ENCODE measurements at places on chromosomes 7 and 10.

GRCh38 chr7:116552602-116553001, 27.8 kb downstream of the CAV1 start:
- peak; percentile 36 for DNase-seq

- DNase-seq = no peak
Observed at GRCh38 chr7:157676456-157677255, 339.9 kb downstream of the DNAJB6 start.

DNA sequence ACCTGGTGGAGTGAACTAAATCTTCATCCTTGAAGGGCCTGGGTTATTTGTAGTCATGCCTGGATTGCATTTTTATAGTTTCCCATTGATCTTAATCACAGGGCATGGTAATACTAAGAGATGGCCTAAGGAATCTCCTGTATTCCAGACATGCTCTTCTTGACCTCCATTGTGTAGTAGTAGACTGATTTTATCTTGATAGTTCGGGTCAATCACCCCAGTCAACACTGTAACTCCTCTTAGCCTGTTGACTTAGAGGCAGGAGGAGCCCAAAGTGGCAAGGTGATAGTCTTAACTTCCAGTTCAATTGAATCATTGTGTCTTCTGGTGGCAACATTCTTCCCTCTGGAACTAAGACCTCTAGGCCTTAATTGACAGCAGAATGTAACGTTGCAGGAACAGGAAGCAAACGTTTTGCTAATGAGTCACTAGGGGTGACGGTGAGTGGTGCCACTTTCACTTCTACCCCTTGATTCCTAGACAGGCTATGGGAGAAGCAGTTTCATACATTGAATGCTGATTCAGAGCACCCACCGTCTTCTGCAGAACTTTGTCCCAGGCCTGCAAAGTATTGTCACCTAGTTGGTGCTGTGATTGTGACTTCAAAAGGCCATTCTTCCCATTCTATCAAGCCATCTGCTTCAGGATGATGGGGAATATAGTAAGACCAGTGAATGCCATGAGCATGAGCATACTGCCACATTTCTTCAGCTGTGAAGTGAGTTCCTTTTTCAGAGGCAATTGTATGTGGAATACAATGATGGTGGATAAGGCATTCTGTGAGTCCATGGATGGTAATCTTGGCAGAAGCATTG, 24.0 kb upstream of the PAPSS2 start:
- DNase-seq = peak; percentile 62

- DNase-seq = no peak
Observed at GRCh38 chr7:76257973-76258372, 44.5 kb upstream of the HSPB1 start.

GRCh38 chr10:124997771-124998623, 56.1 kb downstream of the ZRANB1 start:
- DNase-seq = no peak

GRCh38 chr7:44267719-44268421, 57.5 kb downstream of the CAMK2B start:
- DNase-seq = no peak

DNA sequence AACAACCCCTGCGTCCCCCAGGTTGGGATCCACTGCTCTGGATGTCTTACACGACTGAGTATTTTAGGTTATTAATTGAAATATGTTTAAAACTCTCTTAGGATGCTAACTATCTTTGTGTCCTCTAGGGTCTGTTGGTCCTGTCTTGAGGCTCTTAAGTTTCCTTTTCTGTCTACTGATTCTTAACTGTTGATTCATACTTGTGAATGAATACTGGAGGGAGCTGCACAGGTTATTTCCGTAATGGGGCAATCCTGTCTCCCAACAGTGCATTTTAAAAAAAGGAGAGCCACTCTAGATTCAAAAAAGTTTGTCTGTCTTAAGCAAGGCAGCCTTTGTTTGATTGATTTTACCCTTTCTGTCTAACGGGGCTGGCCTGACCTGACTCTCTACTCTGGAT, 237.6 kb upstream of the POM121L12 start:
- no peak for DNase-seq

GRCh38 chr10:35641676-35642034, 441 bp downstream of the FZD8 start:
- DNase-seq = no peak

DNA sequence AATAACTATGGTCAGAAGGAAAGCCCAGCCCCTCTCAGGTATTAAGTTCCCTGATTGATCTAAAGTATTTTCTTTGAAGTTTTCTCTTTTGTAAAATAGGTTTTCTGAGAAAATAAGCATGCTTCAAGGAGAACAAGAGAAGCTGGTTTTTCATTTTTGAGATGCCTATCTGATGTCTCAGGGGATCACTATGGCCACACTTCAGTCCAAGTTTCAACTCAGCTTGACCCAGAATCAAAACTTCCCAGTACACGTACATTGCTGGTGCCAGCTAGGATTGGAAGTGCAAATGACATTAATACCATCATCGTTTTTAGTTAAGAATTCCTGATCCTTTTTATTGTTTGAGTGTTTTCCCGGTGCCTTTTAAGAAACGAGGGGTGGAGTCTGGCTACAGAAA, 7.2 kb downstream of the ITIH5 start:
- DNase-seq = no peak

- DNase-seq = no peak
Observed at GRCh38 chr10:11714750-11715365, 27.3 kb upstream of the ECHDC3 start.

DNA sequence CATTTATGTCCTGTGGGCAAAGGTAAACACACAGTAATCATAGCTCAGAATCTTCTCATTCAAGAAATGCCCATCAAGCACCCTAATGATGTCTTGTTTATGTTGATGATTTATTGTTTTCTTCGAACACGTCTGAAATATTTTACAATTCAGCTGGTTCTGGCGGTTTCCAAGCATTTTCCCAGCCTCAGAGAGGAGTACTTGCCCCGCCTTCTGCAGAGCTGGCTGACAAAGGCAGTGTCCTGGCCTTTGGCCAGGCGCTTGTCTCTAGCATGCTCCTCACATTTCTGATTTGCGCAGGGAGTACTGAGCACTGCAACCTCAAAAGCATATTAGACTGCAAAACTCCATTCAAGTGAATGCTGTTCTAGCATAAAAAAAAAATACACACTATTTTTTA, 314.2 kb upstream of the GNAI1 start:
- DNase-seq = peak; percentile 80

- DNase-seq = no peak
Observed at GRCh38 chr7:151091431-151091830, 5.2 kb downstream of the AGAP3 start.

DNA sequence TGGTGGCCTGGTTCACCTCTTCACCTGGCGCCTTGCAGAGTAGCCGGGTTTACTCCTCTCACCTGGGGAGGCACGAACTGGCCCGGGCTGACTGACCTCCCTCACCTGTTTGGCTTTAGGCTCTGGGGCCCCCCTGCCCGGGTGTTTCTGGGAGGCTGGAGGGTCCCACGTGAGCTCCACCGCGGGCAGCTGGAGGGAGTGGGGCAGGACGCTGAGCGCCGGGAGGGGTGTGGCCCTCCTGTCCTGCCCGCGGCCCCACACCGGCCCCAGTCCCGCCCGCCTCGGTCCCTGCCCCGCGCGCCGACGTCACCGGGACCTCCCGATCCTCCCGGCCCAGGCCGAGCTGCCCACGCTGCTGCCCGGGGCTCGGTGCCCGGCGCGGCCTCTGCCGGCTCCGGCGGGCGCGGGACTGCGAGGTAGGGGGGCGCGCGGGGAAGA, at the start of gene AMZ1:
Gene AMZ1, plus strand, starts transcription at position 322 of the 438 bp plus-strand sequence. CDS start 12,250 bp downstream, outside the sequence.
- DNase-seq = no peak

DNA sequence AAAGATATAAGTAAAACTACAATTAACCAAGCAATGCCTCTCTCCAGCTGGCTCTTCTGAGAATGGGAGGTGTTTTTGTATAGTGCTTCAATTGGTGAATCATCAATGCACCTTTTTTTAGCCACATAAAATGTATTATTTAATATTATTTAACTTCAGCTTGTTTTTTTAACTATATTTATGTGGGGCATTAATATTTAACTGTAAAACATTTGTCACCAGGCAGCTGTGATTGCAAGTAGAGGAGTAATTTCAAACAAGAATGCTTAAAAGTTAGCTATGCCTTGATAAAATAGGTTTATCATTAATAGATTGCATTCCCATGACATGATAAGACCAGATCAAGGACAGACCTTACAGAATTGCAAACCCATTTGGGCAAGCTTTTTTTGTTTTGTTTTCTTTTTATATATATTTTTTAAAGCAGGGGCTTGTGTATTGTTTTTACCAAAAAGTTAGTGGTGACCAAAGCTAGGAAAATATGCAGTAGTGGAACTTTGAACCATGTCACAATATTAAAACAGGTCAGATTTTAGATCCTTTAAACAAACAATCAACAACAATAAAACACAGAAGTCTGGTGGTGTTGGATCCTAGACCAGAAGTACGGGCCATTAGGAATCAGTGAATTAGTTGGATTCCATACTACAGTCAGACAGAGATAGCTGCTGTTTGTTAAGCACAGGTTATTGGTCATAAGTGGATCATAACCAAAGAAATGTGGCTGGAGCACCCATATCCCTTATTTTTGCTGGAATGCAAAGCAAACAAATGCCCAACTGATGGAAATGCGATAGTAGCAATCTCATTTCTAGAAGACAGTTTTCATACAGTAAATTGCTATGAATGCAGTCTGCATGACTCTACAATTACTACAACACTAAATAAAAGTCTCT, 2.9 kb downstream of the CAV2 start:
- DNase-seq = no peak

DNA sequence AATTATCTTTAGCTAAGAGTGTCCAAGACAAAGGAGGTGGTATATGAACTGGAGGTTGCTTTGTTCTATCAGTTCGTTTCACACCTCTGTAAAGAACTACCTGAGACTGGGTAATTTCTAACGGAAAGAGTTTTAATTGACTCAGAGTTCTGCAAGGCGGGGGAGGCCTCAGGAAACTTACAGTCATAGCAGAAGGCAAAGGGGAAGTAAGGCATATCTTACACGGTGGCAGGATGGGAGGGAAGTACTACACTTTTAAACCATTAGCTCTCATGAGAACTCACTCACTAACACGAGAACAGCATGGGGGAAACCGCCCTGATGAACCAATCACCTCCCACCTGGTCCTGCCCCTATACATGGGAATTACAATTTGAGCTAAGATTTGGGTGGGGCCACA, 1202.3 kb upstream of the LRRTM3 start:
- DNase-seq = no peak

- DNase-seq = peak; percentile 52
Observed at GRCh38 chr10:44386546-44387052, 1.7 kb upstream of the CXCL12 start.

DNA sequence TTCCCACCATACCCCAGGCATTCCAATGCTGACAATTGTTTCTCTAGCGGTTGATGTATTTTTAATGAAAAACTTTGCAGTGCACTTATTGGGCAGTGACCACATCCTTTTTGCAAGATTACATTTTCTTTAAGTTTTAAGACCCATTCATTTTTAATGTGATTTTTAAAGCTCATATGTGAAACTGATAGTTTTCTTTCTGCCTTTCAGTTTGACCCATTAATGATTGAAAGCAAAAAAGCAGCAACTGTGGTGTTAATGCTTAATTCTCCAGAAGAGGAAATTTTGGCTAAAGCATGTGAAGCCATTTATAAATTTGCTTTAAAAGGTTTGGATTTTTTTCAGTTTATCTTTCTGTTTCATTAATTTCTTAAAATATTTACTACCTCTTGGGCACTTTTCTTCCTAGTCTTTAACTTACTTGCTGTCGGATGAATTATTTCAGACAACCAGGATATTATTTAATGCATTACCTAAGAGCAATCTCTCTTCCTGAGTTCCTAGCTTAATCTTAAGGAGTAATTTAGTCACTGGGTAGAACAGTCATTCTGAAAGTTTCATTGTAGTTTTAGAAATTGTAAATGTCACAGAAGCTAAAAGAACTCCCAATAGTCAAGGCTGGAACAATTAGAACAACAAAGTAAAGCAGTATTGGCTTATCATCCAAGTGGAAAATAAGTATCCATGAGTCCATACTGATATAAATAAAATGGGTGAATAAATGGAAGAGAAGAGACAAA, 18.3 kb downstream of the ARMC3 start:
- no peak for DNase-seq

DNA sequence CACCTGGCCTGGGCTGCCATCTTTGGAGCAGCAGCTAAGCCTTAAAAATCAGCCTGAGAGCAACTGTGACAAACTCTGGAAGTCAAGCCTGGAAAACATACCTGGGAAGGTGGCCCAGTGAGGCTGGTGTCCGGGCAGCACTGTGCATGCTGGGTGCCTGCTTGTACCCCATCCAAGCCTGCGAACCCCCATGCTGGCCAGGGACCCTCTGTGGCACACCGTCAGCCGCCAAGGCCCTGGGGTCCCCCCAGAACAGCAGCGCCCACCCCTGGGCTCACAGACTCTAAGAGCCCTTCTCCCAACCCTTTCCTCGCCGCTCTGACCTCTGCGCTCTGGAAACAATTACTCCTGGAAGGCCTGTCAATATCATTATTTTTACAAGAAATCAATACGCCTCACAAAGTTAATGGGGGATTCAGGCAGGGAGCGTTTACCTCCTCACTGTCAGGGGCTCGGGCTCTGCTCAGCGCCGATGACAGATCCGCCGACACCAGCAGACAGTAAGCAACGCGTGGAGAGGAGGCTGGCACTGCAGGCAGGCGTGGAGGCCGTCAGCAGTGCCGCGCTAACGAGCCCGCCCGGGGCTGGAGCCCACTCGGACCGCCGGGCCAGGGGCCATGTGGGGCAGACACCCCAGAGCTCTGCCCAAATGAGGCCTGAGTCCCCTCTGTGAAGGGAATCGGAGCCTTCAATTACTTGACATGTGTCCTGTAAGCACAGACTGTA, 54.4 kb downstream of the EBF3 start:
- no peak for DNase-seq

DNA sequence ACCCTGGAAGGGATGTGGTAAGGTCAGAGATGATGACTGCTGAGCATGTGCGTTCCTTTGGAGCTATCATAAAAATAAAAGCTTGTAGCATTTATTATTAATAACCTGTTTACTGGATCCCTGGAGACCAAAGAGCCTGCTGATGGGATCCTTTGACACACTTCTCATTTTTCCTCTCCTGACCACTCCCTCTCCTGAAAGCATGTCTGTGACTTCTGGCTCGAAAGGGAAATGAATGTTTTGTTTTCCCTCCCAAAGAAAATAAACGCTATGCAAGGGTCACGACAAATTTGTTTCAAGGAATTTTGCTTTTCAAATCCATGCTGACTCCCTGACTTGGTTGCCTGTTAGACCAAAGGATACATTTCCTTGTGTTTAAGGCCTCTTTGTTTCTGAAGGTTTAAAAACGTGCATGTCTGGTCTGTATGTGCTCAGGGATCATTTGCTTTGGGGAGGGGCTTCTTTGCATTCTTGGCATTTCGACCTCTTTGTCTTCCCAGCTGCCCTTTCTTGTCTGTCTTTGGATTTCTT, 185.1 kb upstream of the AGK start:
- DNase-seq = peak; percentile 50

- DNase-seq = peak; percentile 76
Observed at GRCh38 chr7:139776486-139777132, 1.2 kb downstream of the HIPK2 start.

GRCh38 chr7:27237735-27238334, 4.8 kb upstream of the EVX1 start:
- DNase-seq = no peak

DNA sequence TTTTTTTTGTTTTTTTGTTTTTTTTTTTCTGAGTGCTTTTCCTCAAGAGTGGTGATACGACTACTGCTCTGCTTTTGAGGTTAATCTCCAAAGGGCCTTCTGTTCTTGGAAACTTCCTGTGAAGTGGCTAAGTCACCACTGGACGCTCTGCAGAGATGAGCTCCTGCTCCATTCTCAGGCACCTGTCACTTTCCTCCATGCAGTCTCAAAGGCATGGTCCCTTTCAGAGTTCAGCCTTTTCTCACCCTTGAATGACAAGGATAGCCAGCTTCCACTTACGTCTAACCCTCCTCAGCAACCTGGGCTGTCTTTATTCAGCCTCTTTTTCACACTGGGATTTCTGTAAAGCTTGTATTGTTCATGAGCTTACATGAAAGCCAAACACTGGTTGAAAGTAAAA, 65.8 kb downstream of the BMPER start:
- no peak for DNase-seq

Data from astrocyte of the spinal cord (primary cell).